CD4-positive, alpha-beta T cell (primary cell): ENCODE measurements at places on chromosomes 7 and 10.

DNA sequence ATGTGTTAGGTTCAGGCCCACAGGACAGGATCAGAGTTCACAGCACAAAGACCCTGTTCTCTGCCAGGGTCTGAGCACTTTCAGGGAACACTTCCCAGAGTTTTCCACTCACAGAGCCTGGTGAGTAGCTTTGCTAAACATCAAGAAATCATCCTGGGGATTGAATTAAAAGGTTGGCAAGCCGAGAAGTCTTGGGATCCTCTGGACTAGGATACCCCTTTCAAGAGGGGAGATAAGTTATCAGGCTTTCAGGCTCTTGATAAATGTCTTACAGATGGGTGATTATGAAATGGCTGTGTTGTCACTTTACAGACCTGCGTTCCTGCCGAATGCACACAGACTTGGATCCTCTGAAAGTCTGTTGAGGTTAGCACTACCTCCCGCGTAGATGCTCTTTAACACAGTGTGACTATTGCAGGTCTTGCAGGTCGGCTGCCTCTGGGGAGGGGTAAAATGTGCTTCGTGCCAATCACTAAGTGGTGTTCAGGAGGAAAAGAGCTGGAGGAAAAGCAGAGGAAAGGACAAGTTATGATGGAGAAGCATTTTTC lies 473.5 kb upstream of the AKR1E2 start:
- DNase-seq: no peak

GRCh38 chr7:133477791-133478190 lies 224.9 kb downstream of the EXOC4 start:
- DNase-seq: no peak

DNA sequence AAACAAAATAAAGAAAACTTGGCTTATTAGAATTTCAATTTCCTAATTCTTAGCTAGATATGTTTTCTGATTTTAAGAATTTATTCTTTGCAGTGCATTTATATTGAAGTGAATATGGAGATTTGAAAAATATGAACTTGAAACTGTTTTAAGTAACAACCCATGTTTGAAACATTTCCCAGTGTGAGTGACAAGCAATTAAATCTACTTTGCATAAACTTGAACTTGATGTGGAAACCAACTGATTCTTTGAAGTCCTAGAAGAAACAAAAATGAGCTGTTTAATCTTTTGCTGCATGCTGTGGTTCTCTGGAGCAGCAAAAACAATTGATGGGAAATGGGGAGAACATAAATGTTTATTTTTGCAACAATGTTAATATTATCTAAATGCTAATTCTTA lies 430.2 kb downstream of the ARL4A start:
- DNase-seq: no peak

- DNase-seq: no peak
Observed at GRCh38 chr7:38318241-38318640, 44.8 kb upstream of the TARP start.

DNA sequence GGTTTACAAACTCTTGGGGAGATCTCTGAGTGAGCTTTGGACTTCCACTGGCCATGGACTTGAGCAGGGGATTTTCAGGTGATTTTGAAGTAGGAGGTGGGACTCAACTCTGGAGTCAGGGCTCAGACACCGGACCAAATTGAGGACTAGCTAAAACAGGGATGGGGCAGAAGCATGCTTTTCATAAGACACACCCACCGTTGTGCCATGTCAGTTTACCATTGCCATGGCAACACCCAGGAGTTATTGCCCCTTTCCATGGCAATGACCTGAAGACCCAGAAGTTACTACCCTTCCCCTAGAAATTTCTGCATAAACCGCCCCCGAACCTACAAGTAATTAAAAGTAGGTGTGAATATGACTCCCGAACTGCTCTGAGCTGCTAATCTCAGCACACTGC lies 320.7 kb downstream of the GRID1 start:
- no peak for DNase-seq
